ENCODE measurements at places on chromosomes 13 and 19.

GRCh38 chr13:110331362-110331761 lies 24.3 kb downstream of the COL4A2 start:
- no peak for DNase-seq

GRCh38 chr13:29593605-29594297 lies 1.7 kb downstream of the SLC7A1 start:
- no peak for DNase-seq

DNA sequence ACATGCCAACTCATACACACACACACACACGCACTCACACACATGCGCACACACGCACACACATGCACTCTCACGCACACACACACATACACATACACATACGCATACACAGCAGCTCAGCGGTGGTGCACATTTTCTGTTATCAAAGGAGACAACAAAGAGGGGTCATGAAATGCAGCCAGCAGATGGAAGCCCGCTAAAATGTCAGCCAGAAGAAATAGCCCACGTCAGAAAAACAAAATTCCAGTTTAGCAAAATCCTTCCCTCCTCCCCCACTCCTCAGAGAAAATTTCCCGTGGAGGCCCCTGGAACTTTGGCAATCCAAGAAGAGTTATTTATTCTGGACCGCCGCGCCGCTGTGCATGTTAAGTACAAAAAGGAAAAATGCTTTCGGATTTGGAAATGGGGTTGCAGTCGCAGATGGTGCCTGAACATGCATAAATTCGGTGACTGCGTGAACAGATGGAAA lies 114.6 kb upstream of the VSTM2B start:
- no peak for DNase-seq

- DNase-seq: peak; percentile 84
Measured at GRCh38 chr13:99385940-99386339, 78.7 kb upstream of the GPR183 start.

DNA sequence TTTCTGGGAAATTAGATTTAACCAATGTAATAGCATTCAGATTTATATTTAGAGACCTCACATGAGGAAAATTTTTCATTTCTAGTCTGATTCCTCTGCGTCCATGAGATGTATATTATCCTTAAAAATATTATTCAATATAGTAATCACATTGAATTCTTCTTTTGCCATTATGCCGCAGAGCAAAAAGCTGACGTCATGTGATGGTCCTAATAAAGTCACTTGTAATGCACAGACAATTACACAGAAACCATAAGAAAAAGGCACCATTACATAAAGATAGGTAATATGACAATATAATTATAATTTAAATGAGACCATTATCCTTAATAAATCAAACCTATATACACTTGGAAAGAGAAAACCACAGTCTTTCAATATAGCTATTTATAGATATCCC lies 1021.5 kb downstream of the PCDH9 start:
- no peak for DNase-seq

GRCh38 chr19:39641773-39642172 lies 13.9 kb upstream of the LGALS16 start:
- no peak for DNase-seq

DNA sequence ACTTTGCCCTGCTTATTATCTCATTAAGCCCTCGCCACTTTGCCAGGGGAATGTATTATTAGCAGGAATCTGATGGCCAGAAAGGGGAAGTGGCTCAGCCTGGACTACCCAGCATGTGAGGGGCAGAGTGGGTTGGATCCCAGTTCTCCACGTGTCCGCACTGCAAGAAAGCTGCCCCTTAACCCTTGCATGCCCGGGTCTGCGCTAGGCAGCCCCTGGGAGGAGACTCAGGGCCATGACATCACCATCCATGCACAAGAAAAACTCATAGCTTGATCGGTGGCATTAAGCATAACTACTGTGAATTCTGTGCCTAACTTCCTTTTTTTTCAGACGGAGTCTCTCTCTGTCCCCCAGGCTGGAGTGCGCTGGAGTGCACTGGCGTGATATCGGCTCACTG lies 8.9 kb downstream of the CACNG8 start:
- no peak for DNase-seq

- DNase-seq: no peak
Measured at GRCh38 chr13:110647365-110647737, 32.0 kb downstream of the NAXD start.

DNA sequence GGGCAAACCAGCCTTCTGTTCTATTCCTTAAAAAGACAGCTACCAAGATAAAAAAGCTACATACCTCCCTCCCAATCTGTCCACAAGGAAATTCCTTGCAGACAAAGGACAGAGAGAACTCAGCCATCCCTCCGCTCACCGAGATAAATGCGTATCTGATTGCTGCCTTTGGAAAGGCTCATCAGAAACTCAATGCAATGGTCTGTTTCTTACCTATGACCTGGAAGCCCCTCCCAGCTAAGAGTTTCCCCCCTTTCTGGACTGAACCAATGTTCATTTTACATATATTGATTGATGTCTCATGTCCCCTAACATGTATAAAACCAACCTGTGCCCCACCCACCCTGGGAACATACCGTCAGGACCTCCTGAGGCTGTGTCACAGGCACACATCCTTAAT lies 11.6 kb downstream of the BTBD2 start:
- DNase-seq: no peak

GRCh38 chr13:23632741-23633140 lies 62.5 kb downstream of the TNFRSF19 start:
- DNase-seq: no peak

- no peak for DNase-seq
Measured at GRCh38 chr19:55544776-55545439, 435 bp downstream of the SBK3 start.

DNA sequence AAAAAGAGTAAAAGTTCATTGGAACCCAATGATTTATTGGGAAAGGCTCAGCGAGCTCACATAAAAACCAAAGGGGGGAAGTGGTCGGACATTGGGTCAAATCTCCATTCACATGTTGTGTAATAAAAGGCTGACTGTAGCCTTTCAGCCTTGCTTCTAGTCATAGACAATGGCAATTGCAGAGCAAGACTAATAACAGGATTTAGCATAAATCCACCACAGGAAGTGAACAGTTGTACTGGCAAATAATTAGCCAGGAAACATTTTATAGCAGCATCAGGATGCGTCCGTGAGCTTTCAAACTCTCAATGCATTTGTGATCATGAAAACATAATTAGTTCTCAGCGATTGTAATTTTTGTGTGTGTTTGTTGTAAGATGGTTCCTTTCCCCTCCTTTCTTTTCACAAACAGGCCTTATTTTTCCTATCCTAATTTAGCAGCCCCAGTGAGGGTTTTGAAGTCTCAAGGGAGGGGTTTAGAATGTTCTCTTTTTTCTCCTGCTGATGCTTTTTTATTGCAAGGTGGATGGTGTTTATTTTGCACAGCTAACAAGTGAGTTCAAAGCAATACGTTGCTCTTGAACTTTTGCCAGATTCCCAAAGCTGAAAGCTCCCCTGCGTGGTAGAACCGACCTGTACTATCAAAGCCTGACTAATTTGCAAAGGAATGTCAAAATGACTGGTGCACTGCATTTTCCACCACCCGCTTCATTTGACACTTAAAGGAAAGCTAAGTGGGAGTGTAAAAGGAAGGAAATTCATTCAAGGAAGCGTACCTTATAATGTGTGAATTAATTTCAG lies 105.6 kb downstream of the SPRY2 start:
- no peak for DNase-seq

GRCh38 chr19:1210227-1210538 lies 4.6 kb downstream of the STK11 start:
- no peak for DNase-seq

- no peak for DNase-seq
Measured at GRCh38 chr19:31316201-31316951, 32.9 kb downstream of the TSHZ3 start.

DNA sequence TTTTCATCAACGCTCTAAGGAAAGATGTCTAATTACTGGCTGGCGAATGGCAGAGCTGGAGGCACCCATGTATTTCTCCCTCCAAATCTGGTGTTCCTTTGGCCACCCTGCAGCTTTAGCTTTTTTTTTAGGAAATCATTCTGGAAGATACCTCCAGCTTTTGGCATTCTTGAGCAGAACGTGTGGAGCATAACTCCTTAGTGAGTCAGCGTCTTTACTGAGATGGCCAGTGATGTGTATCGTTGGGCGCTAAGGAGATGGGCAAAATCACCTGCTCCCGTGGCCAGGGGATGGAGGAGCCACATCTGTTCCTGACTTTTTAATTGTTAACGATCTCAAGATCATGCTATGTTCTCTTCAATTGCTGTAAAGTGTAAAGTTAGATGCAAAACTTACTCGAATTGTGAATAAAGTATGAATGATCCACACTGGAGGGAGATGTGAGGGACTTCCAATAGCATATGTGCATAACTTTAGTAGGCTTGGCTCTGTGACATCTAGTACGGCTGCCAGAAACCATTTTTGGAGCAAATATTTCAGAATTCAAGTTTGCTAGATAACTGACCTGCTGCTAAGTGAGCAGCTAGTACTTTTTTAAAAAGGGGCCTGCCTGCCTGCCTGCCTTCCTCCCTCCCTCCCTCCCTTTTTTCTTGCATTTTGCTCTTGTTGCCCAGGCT lies 24.4 kb upstream of the C1QTNF9 start:
- no peak for DNase-seq

All from vagina (tissue), 2 donors.